Hematopoietic multipotent progenitor cell (in vitro differentiated cells): ENCODE measurements at places on chromosomes 2 and 18. TPM values are rescaled to one million over a fixed set of nuclear protein-coding genes. Genes with fewer than 3 reads are reported as not detected.

- DNase-seq = no peak
Observed at GRCh38 chr2:232884549-232885263, 14.6 kb downstream of the SNORC start.

DNA sequence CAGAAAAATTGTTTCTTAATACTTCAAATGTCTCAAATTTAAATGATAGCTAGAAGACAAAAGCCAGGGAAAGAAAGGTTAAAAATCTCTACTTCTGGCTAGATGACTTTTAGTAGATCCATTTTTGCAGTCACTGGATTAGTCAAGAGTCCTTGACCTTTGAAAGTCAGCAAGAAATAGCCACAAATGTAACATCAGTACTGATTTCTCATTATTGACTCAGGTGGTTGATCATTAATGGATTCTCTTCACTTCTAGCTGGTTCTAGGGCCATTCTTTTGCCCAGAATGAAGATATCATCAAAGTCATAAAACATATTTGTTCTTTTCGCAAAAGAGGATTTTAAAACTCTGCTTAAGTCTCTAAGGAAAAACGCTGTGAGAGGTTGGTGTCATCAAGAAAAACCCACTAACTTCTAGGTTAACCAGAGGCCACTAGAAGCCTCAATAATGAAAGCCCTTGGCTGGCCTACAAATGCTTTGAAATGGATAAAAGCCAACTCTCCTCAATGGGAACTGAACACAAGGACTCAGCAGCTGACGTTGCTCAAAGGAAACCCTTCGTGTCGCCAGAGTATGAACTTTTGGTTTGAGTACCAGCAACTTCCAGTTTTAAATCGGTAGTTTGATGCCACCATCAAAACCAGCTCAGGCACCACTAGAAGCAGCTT is 66.3 kb downstream of the IRS1 start:
- DNase-seq = no peak

- DNase-seq = no peak
Observed at GRCh38 chr2:46151577-46151976, 145.6 kb upstream of the EPAS1 start.

- no peak for DNase-seq
Observed at GRCh38 chr2:70116936-70117552, 29.8 kb downstream of the PCBP1 start.

DNA sequence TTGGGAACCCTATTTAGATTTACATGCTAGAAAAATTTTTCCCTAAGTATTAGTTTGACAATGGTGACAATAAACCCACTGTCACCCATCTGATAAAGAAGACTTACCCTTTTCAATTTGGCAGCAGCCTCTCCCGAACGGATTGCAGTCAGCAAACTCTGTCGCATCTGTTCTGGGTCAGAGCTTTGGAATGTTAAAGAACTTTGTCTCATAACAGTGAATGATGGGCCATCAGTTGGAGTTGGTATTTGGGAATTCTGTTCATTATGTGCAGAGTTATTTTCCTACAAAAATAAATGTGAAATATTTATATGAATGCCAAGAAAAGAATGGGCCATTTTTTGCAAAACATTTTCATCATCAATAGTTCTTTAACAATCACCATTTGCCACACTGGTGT is 70.8 kb upstream of the GRB14 start:
- no peak for DNase-seq

DNA sequence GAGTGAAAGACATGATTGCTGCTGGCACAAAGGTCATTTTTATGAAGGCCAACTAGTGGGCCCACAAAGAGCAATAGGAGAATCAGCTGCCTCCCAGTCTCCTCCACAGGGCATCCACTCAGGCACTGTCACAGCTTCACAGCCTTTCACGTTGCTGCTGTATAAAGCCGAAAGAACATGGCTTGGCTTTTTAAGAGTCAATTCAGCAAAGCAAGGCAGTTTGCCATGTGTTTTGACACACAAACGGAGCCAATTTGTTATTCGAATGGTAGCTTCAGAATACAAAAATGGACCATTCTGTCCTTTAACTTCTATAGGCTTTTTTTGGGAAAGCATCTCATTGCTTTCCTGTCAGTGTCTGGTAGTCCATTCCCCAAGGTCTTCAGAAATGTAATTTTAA is 283.4 kb upstream of the PARD3B start:
- DNase-seq = no peak

DNA sequence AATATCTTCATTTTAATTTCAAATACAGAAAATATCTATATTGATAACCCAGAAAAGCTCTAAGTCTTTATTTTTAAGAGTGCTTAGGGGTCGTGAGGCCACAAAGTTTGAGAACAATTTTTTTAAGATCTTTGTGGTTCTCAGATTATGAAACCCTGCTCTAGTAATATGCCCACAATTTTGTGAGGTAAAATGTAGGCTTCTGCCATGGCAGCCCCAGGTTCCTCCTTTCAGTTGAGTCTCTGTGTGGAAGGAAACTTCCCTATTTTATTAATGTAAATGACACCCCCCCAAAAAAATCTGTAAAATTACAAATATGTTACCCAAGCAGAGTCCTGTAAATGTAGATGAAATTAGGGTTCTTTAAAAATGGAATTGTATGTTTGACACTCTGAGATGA is 600.5 kb downstream of the SATB2 start:
- no peak for DNase-seq

DNA sequence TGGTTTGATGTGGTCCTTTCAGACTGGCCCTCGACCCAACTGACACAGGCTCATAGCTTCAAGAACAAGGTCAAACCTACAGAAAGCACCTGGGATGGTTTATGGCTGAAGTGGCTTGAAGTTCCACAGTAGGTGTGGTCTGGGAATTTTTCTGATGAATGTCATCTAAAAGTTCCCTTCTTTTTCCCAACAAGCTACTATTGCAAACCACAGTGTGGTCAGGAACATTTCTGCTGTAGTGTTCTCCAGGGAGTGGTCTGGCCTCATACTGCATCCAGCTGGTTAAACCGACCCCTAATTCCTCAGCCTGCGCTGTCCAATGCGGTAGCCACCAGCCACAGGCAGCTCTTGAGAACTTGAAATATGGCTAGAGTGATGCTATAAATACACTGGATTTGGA is 92.7 kb downstream of the FAM124B start:
- DNase-seq = no peak

DNA sequence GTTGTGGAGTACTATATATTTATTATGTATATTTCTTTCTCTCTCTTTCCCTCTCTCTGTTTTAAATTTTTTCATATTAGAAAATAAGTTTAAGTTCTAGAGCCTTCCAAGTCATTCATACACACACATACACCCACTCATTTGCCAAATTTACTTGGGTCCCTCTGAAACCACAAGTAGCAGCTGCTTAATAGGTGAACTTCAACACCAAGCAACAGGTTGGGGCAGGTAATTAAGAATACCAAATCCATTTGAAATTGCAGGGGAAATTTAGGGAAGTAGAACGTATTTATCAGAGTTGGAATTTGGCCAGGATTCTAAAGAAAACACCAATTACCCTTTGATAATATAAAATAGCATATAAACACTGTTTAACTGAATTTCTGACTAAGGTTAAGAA is 75.0 kb upstream of the RBBP8 start:
- no peak for DNase-seq

GRCh38 chr2:83365476-83365875 is 1093.6 kb downstream of the SUCLG1 start:
- no peak for DNase-seq

DNA sequence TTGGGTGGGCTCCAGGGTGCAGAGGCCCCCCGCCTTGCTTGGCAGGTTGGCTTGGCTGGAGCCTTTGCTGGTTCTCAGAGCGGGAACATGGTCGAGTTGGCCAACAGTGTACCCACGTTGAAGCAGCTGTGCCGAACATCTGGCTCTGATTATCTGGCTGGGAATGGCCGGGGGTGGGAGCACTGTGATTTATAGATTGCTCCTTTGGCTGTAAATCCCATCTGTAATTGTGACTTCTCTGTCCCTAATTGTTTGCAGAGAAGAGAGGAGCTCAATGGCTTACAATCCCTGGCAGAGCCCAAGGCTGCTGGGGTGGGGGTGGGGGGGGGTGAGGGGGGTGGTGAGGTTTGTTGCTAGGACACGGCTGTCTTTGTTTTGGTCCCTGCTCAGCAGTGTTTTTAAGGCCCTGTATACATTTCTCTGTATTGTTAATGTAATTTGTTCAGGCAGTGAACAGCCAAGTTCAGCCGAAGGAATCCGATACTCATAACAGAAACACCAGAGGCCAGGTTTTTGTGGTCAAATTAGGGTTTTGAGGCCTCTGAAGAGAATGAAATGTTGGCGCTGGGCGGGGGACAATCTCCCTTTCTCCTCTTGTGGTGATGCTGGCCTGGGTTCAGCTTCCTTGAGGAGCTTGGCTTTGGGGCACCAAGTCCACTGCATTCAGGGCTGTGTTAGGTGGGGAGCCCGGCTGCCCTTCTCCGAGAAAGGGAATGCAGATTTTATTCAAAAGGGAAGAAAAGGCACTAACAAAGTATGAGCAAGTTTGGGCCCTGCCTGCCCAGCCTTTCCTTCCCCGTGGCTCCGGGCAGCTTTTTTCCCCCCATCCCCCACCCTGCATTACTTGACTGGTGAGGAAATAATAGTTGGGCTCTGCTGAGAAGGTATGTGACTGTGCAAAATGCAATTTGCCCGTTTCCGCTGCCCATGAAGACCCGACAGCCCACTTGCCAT is 82.5 kb downstream of the TCF7L1 start:
- no peak for DNase-seq

GRCh38 chr18:25274926-25275325 is 77.0 kb downstream of the ZNF521 start:
- DNase-seq = no peak

GRCh38 chr2:174821628-174822027 is 57.4 kb upstream of the CHRNA1 start:
- no peak for DNase-seq

DNA sequence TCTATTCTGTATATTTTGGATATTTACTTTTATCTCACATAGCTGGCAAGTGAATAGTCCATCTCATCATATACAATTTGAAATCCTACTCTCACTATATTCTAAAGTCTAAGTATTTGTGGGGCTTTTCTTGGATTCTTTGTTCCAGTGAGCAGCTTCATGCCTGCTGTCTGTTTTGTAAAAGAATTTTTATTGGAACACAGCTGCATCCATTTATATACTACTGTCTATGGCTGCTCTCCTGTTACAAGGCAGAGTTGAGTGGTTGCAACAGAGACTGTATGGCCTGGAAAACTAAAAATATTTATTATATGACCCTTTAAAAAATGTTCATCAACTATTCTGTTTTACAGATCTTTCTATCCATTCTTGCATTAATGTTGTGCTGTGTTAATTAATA is 193.3 kb upstream of the KLHL14 start:
- DNase-seq = no peak

DNA sequence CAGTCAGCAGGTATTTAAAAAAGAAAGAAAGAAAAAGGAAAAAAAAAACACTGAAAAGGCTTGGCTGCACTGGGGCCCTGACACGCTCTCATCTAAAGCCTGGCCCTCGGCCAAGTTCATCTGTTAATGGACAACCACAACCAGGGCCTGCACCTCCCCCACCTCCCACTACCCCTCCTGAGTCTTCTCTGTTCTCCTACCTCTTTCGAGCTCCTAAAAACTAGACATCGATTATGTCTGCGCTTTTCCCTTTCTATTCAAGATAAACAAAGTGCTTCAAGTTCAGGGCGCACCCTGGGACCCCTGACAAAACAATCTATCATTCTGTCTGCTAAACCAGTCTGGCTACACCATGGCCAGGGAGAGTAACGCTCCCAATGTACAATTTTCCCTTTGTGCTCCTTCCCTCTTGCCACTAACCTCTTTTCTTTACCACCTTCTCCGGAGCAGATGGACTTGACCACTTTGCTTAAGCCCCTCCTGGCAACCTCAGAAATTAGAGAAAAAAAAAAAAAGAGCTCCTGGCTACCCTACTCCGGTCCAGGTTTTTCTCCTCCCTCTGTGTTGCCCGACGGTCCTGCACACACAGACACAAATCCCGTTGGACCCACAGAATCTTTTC is 22.7 kb downstream of the BCL11A start:
- DNase-seq = peak; percentile 75

- DNase-seq = peak; percentile 77
Observed at GRCh38 chr2:189466656-189467055, 25.4 kb downstream of the WDR75 start.

DNA sequence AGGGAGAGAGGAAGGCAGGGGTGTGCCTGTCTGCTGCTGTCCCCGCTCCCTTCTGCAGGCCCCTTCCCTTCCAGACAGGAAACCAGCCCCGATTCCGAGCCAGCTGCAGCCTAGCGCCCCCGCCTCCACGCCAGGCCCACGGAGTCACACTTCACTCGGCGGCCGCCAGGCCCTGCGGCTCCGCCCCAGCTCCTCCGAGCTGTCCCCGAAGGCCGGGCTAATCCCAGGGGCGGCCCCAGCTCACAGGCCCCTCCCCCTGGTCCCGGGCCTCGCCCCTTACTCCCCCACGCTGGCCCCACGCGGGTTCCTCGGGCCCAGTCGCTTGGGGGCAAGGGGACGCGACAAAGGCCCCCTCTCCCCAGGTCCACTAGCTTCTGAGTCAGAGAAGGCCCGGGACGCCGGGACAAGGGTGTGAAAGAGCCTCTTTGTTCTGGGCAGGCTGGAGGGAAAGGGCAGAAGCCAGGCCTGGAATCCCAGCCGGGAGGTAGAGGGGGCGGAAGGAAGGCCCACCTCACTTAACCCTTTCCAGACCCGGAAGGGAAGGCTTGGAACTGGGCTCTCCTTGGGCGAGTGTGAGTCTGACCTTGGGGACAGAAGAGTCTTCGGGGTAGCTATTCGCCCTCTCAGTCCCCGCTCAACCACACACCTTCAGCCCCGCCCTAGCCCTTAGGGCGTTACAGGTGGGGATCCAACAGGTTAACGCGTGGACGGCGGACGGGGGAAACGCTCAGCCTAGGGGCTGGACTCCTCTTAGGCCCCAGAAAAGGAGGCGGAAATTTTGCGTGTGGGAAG is 1.2 kb downstream of the RTKN start:
- DNase-seq = no peak

DNA sequence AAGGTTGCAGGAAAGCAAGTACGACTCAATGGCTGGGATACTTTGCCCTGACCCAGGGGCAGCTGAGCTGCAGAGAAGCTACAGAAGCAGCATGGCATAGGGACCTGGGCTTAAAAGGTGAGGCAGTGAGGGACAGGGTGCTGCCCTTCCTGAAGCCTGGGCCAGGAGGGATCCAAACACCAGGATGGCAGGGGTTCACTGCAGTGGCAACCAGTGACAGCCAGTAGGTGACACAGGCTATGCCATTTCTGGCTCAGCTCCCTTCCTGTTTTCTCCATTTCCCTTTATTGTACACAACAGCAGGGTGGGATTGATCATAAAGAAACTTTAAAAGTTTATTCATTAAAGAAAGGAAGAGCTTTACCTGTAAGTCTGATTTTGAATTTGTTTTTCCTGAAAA is 48.8 kb downstream of the CABYR start:
- no peak for DNase-seq

- DNase-seq = peak; percentile 58
Observed at GRCh38 chr18:54388203-54389142, 30.8 kb downstream of the C18orf54 start.

IL36RN gene
- not detected for total RNA-seq

MSTN gene
- not detected for total RNA-seq

FAM124B gene
- 46.3 TPM for total RNA-seq

CEP76 gene
- total RNA-seq = 5.9 TPM

TUBB8B gene
- total RNA-seq = not detected

CCDC121 gene
- total RNA-seq = 1.9 TPM

TUBA3E gene
- total RNA-seq = not detected

PDCD1 gene
- 0.27 TPM for total RNA-seq

RNF103 gene
- 15.6 TPM for total RNA-seq
